HAP-1 (cell line): ENCODE measurements at places on chromosomes 1 and 21.

DNA sequence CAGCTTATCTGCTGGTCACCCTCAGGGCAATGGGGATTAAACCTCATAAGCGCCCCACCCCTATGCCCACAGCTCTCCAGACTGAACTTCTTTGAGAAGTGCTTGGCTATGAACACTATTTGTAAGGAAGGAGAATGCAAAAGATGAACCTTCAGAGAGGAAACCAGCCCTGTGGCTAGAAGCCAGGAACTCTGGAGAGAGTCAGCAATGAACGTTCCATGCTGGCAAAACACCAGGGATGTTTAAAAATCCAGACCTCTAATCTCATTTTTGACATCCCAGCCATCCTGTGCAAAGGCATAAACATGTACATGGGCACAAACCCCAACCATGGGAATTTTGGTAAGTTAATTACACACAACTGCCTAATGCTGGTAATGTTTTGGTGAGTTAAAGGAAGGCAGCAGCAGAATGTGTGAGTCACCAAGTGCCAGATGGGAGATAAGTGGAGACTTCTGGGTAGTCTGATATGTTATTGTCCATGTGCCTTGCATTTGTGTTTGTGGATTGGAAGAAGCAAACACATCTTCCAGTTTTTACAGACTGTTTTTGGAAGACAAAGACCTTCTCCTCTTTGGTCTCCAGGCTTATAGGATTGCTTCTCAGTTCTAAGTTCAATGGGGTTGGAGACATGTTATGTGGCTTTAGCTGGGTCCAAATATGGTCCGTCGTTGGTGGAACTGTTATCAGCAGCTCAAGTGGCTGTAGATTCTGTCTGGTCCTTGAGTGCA lies 174.1 kb upstream of the ETV3 start:
- no peak for DNase-seq

- DNase-seq, result no peak
Measured at GRCh38 chr1:184291701-184292100, 95.1 kb upstream of the C1orf21 start.

GRCh38 chr1:205939690-205940330 lies 3.4 kb downstream of the SLC26A9 start:
- peak; percentile 72 for DNase-seq

GRCh38 chr1:57312869-57313268 lies 111.0 kb downstream of the DAB1 start:
- DNase-seq, result no peak

GRCh38 chr1:65253800-65254319 lies 55.5 kb upstream of the DNAJC6 start:
- no peak for DNase-seq

GRCh38 chr1:54105736-54106269 lies 47.0 kb downstream of the CDCP2 start:
- peak; percentile 48 for DNase-seq

DNA sequence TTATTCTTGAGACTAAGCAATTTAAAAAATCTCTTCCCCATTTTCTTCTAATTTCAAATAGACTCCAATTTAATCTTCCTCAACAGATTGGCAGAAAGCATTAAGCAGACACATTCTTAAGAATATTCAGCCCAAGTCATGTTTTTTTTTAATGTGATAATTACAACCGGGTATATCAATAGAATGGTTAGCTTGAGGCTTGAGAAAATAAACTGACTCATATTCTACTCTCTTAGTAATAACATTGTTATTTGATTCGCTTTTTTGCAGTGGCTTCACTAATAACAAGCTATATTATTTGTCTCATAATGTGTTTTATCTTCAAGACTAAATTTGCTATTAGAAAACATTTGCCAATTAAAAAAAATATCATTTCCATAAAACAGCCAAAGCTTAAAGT lies 488.6 kb upstream of the RGS18 start:
- no peak for DNase-seq

GRCh38 chr1:84156210-84156621 lies 12.1 kb downstream of the PRKACB start:
- DNase-seq, result no peak

- DNase-seq, result no peak
Measured at GRCh38 chr1:7228252-7228961, 443.2 kb downstream of the CAMTA1 start.

DNA sequence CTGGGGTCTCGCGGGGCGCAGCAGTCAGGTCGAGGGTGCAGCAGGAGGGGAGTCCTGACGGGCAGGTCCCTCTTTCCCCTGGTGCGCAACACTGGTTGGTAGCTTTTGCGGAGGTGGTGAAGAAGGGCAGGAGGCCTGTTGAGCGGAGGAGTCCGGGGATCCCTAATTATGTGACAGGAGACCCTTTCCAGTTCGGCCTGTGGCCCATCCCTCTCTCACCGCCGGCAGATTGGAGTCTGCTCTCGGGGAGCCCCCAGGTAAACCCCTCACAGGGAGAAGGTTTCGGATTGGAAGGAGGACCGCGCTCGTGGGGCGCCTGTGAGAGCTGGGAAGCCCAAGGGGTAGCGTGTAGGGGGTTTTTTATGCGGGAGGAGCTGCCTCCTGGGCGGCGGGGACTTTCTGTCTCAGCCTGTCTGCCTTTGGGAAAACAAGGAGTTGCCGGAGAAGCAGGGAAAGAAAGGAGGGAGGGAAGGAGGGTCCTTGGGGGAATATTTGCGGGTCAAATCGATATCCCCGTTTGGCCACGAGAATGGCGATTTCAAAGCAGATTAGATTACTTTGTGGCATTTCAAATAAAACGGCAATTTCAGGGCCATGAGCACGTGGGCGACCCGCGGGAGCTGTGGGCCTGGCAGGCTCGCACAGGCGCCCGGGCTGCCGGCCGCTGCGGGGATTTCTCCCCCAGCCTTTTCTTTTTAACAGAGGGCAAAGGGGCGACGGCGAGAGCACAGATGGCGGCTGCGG lies 9.5 kb downstream of the SIM2 start:
- DNase-seq, result no peak

GRCh38 chr1:24957016-24957807 lies 27.1 kb upstream of the RUNX3 start:
- no peak for DNase-seq

GRCh38 chr1:178575611-178576361 lies 62.9 kb downstream of the TEX35 start:
- no peak for DNase-seq

GRCh38 chr1:119903443-119903835 lies 7.1 kb upstream of the ADAM30 start:
- no peak for DNase-seq
